Activated naive CD4-positive, alpha-beta T cell treated with anti-CD3 and anti-CD28 coated beads, Interleukin-2, amount 50 U/mL, for 72 hours (primary cell): ENCODE measurements at places on chromosomes 4 and X. TPM values are rescaled to one million over a fixed set of nuclear protein-coding genes. Genes with fewer than 3 reads are reported as not detected.

XAGE1A gene
- not detected for total RNA-seq

COL4A5 gene
- total RNA-seq, result not detected

TNIP3 gene
- total RNA-seq, result 5.4 TPM

SPANXC gene
- not detected for total RNA-seq

SH3BGRL gene
- 57.2 TPM for total RNA-seq

PPP1R3F gene
- total RNA-seq, result 4.2 TPM

IL1RAPL1 gene
- not detected for total RNA-seq

PGAM4 gene
- not detected for total RNA-seq

SGCB gene
- 12.1 TPM for total RNA-seq

DCAF8L1 gene
- total RNA-seq, result not detected

PNMA6F gene
- not detected for total RNA-seq

EXOC1L gene
- total RNA-seq, result not detected

GNRHR gene
- not detected for total RNA-seq

IL9R gene
- total RNA-seq, result 2.1 TPM

RNF212 gene
- 3.5 TPM for total RNA-seq

RNF150 gene
- total RNA-seq, result 0.08 TPM

GPC4 gene
- total RNA-seq, result not detected

SULT1B1 gene
- 2.4 TPM for total RNA-seq

SPATA4 gene
- not detected for total RNA-seq

ASMT gene
- 1.1 TPM for total RNA-seq

CXXC4 gene
- not detected for total RNA-seq

AR gene
- not detected for total RNA-seq

AMBN gene
- not detected for total RNA-seq

TMEM35A gene
- not detected for total RNA-seq

RNF175 gene
- 1.1 TPM for total RNA-seq

MYOZ2 gene
- total RNA-seq, result not detected

ELF4 gene
- 25.4 TPM for total RNA-seq

MAGEA6 gene
- total RNA-seq, result not detected

CSAG2 gene
- total RNA-seq, result not detected

BTC gene
- not detected for total RNA-seq

DCAF12L2 gene
- not detected for total RNA-seq

ADH7 gene
- not detected for total RNA-seq

CYLC1 gene
- total RNA-seq, result not detected
